ENCODE measurements at places on chromosomes 13 and 19. TPM values are rescaled to one million over a fixed set of nuclear protein-coding genes. Genes with fewer than 3 reads are reported as not detected.

Gene HIPK4
- not detected for total RNA-seq

Gene TTC9B
- total RNA-seq: not detected

Gene FBL
- total RNA-seq: 386 TPM

Gene IZUMO1
- 0.52 TPM for total RNA-seq

Gene UGGT2
- total RNA-seq: 43.8 TPM

Gene ZNF8
- total RNA-seq: 6.3 TPM

Gene RFPL4AL1
- total RNA-seq: not detected

Gene LPAR6
- total RNA-seq: 22.4 TPM

Gene IL11
- total RNA-seq: not detected

Gene NDUFA7
- 21.4 TPM for total RNA-seq

Gene FLT1
- 13.0 TPM for total RNA-seq

Gene ICAM3
- 8.4 TPM for total RNA-seq

Gene ZNF761
- 4.2 TPM for total RNA-seq

Gene PTH2
- not detected for total RNA-seq

Gene ZNF490
- total RNA-seq: 5.2 TPM

Gene COX7A1
- total RNA-seq: 141 TPM

Gene TMIGD2
- 0.52 TPM for total RNA-seq

Gene TEX29
- total RNA-seq: not detected

Gene GNG7
- total RNA-seq: 1.6 TPM

Gene SIGLEC5
- total RNA-seq: 1.6 TPM

Gene RNF17
- total RNA-seq: 0.52 TPM

Gene SPACA7
- not detected for total RNA-seq

Gene TGFB1
- total RNA-seq: 3.1 TPM

Gene ZNF524
- total RNA-seq: 4.7 TPM

Gene PSG1
- total RNA-seq: not detected

Gene LRRC25
- 2.1 TPM for total RNA-seq

Gene TLE6
- total RNA-seq: not detected

Gene KCNRG
- 2.1 TPM for total RNA-seq

Gene ZNF350
- total RNA-seq: 10.4 TPM

Gene MYADM
- total RNA-seq: 20.9 TPM

Gene METTL21C
- total RNA-seq: 29.7 TPM

Gene ETV2
- 2.1 TPM for total RNA-seq

Gene TGFBR3L
- 1.6 TPM for total RNA-seq

Gene KIR3DL2
- total RNA-seq: not detected

Gene ZNF677
- 18.8 TPM for total RNA-seq

Gene CDC42EP5
- total RNA-seq: 31.8 TPM

Gene NOTCH3
- total RNA-seq: 77.8 TPM

Gene SLC25A23
- 7.8 TPM for total RNA-seq

Data from skeletal muscle tissue (tissue), 5 donors.